Lung (tissue), 17 donors: ENCODE measurements at places on chromosomes 5 and 9.

DNA sequence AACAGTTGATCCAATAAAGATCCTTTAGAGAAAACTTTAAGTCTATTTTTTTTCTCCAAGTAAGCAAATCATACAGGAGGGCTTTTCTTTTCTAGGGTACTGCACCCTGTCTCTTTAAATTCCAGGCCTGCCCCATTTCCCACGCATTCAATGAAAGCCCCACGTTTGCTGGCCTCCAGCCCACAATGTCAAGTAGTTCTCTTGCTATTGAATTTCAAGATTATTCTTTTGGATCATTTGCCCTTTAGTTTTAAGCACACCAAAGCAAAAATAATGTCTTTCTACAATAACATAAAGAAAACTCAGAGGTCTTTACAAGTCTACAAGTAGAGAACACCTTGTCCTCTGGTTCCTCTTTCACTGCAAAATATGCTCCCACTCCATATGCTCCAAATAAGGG lies 15.6 kb downstream of the MLLT3 start:
- peak; percentile 75 for DNase-seq

DNA sequence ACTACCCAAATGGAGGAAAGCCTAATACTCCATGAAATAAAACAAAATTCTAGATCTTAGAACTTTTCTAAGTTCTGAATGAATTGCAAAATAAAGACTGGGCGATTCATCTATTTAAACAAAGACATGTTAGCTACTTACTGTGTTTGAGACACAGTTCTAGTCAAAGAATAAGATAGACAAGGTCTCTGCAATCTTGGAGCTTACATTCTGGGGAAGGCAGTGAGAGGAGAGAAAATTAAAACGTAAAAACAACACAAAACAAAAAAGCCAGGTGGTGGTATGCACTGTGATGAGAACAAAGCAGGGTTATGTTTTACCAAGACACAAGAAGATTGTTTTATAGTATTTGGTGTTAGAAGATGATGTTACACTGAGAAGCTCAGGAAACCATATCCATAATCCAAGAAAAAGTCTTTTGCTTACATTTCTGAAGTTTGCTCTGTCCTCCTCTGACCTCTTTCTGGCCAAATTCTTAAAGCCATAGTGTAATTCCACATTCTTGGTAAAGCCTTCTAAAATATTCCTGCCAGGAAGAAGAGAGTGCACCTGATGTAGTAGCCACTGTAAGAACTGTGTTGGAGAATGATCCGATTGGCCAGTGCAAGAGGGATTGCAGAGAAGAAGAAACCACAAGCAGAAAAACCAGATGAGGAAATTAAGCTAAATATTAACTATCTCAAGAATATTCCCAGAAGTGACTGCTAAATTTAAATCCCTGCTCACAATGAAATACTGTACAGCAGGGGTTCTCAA lies 218.4 kb downstream of the PCSK1 start:
- no peak for DNase-seq

- no peak for DNase-seq
These were observed 466.4 kb downstream of the ZNF608 start for GRCh38 chr5:124280079-124280478.

GRCh38 chr5:161700065-161700464 lies 14.5 kb downstream of the GABRA6 start:
- DNase-seq = no peak

DNA sequence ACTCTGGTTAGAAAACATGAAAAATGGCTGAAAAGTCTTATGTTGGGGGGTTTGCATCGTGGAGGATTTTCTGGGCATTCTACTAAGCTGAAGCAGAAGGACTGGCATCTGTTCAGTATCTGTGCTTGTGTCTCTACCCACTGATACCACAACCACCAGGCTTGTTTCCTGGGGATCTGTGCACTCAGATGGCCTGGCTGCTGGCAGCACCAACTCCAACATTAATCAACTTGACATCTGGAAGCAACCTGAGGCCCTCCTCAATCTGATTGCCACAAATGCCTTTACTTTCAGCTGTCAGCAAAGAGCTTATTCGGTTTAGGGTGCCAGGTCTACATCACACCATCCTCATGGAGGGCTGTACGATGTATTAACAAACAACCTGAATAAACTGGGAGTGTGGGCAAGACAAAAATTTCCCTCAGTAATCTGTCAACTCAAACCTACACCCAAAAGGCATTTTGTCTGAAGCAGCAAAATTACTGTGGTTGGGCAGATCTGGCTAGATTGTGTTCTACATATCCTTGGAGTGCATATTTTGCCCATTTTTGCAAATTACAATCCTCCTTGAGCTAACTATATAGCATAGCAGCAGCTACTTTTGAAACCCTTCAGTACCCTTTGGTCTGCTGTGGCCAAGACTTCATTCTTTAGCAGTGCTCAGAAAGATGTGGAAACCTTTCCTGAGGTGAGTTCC lies 74.6 kb downstream of the FOXD1 start:
- DNase-seq = no peak

DNA sequence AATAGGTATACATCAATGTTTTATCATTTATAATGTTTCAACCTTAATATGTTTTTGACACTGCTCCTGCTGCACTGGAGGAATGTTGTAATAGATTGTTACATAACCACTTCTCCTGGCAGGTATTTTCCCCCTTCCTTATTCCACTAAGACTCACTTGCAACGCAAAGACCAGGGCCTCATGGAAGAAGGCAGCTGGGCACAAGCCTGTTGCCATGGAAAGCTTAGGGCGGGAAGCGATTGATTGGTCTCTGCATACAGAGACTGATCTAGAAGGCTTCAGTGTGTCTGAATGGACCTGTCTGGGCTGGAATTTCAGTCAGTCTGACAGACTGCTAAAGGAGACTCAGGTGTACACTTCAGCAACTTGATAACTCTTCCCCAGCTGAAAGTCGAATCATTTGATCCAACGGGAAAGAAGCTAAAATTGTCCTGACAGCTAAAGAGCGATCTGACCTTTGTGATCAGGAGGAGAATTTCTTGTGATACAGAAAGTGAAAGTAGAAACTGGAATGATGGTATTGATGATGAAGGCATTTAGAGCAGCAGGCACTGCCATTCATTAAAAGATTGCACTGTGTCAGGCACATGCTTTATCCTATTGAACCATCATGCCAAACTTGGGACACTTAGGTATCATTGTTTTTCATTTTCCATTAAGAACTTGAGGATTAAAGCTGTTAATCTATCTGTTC lies 65.1 kb downstream of the GRIA1 start:
- DNase-seq = no peak

- DNase-seq = peak; percentile 30
These were observed 1.1 kb downstream of the RALGDS start for GRCh38 chr9:133119846-133120500.

DNA sequence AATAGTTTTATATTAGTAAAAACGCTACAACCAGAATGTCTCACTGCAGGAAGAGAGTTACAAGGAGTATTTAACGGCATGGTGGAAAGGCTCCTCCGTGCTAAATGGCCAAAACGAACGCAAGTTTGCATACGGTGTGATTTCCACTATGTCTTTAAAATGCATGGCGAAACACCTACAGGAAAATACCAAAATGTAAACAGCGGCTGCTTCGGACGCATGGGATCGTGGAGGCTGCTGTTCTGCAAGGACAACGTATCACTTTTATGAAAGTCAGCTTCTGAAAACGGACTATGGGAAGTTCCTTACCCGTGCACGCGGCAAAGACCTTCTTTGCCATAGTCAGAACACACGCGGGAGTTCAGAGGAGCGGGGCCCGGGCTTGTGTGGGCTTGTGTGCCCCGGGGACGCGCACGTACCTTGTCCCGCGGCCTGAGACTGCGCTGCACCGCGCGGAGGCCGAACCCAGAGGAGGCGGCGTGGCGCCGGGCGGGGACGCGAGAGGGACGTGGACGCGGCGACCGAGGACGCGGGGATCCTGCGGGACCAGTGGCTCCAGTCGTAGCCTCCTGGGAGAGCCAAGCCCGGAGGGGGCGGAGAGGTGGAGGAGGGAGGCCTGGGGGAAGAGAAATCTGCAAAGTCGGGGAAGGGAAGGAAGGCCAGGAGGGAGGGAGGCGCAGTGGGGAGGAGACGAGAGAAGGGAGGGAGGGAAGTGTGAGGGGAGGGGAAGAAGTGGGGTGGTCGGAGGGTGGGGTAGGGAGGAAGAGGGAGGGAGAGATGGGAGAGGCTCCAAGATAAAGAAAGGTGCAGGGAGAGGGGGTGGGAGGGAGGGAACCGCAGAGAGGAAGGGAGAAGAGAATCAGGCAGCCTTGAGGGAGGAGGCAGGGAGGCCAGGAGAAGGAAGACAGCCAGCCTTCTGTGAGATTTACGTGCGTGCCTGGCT lies at the start of gene CMBL:
Gene CMBL, minus strand, starts transcription at position 697 of the 943 bp plus-strand sequence. CDS start 17,140 bp downstream, outside the sequence.
- peak; percentile 73 for DNase-seq
